ENCODE measurements at places on chromosomes 12 and 14.

DNA sequence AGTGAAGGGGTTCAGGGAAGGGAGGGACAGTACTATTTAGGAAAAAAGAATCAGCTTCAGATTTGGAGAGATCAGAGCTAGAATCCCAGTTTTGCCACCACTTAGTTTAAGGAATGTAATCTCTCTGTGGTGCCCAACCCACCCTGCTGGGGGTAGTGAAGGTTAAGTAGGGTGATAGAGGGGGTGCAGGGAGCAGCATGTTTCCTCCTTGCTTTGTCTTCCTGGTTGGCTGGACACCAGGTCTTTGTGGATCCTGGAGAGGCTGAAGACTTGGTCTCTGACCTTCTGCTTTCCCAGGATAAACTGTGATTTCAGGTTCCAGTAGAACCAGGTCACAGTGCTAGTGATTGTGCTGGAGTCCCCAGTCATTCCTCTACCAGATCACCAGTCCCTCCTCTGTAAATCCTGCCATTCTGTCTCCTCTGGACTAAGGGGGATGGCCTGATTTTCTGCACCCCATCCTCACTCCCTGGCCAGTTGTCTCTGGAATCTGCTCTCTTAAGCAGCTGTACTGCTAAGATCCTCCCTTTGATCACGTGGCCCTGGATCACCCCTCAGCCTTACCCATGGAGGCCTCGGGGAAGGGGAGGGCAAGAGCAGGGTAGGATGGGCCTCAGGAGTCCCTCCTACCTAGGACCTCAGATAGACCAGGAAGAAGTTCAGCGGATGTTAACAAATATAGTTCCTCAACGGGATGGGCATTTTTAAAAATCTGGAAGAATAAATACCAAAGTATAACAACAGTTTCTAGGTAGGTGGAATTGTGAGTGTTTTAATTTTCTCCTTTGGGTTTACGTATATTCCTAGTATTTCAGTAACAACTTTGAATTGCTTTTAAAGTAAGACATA, 3.1 kb downstream of the MAP3K12 start:
- DNase-seq = no peak

DNA sequence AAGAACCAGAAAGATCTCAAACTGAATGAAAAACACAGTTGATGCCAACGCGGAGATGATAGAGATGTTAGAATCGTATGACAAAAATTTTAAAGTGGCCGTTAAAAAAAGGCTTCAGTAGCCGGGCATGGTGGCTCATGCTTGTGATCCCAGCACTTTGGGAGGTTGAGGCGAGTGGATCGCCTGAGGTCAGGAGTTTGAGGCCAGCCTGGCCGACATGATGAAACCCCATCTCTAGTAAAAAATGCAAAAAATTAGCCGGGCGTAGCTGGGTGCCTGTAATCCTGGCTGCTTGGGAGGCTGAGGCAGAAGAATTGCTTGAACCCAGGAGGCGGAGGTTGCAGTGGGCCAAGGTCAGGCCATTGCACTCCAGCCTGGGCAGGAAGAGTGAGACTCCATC, 5.4 kb upstream of the ACVRL1 start:
- no peak for DNase-seq

DNA sequence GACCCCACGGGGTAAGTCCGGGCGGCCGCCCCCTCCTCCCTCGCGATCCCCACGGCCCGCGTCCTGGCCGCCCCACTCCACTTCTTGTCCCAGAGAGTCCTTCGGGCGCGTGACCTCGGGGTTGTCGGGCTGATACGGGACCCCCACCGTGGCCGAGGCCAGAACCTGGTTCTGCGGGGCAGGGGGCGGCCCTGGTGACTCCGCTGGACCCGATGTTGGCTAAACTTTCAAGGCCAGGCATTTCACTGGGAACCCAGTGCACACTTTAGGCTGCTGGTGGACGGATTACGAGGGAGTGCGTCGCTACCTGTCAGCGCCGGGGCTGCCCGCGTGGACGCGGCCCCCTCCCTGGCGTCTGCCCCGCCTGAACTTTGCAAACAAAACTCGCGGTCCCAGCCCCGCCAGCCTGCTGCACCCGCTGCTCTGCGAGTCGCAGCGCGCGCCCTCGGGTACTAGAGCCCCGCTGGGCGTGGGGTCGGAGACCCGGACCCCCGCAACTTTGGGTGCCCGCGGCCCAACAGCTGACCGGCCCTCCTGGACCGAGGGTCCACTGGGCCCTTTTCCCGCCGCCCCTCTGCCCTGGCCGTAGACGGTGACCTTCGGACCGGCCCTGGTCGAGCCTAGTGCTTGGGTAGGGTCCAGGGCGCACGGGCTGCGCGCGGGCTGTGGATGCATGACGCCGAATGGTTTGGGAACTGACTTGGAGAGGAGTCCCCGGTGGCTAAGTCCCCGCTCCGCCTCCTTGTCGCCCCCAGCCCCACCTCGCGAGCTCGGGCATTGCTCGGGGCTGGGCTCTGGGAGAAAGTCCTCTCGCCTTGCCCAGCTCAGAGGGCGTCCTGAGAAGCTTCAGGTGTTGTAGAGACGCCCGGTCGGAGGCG, 624 bp downstream of the RIN3 start:
- peak; percentile 51 for DNase-seq

- no peak for DNase-seq
Observed at GRCh38 chr14:89397569-89398230, 19.3 kb downstream of the FOXN3 start.

GRCh38 chr12:54019091-54019811, 9.0 kb upstream of the HOXC6 start:
- no peak for DNase-seq

GRCh38 chr14:93727039-93727740, 61.1 kb downstream of the PRIMA1 start:
- DNase-seq = no peak

GRCh38 chr14:66069830-66070541, 416.2 kb upstream of the CCDC196 start:
- DNase-seq = no peak

- no peak for DNase-seq
Observed at GRCh38 chr12:76697849-76698248, 66.1 kb upstream of the ZDHHC17 start.

DNA sequence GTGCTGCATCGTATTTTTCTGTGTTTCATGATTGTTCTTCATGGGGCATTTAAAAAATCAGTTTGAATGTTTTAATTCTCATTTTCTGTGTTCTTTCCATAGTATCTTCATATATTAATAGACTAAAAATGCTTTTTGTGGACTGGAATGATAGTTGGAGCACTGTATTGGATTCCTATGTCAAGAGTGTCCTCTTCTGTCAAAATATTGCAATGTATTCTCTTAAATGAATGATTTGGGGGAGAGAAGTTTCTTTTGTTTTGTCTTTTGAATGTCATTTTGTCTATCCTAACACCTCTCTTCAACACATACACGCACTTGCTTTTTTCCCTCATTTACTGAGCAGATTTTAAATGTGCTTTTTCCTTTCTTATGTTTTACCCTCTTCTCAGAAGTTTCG, 4.7 kb upstream of the EIF2S3B start:
- no peak for DNase-seq

- DNase-seq = no peak
Observed at GRCh38 chr12:24600551-24600950, 348.4 kb downstream of the BCAT1 start.

- no peak for DNase-seq
Observed at GRCh38 chr14:64704743-64705380, 638 bp downstream of the PLEKHG3 start.

GRCh38 chr12:38884666-38885065, 20.7 kb downstream of the CPNE8 start:
- no peak for DNase-seq

GRCh38 chr12:51200156-51200555, 17.7 kb downstream of the POU6F1 start:
- no peak for DNase-seq

- no peak for DNase-seq
Observed at GRCh38 chr12:115813256-115813655, 464.2 kb downstream of the MED13L start.

GRCh38 chr12:7666595-7666994, 887 bp upstream of the APOBEC1 start:
- no peak for DNase-seq

DNA sequence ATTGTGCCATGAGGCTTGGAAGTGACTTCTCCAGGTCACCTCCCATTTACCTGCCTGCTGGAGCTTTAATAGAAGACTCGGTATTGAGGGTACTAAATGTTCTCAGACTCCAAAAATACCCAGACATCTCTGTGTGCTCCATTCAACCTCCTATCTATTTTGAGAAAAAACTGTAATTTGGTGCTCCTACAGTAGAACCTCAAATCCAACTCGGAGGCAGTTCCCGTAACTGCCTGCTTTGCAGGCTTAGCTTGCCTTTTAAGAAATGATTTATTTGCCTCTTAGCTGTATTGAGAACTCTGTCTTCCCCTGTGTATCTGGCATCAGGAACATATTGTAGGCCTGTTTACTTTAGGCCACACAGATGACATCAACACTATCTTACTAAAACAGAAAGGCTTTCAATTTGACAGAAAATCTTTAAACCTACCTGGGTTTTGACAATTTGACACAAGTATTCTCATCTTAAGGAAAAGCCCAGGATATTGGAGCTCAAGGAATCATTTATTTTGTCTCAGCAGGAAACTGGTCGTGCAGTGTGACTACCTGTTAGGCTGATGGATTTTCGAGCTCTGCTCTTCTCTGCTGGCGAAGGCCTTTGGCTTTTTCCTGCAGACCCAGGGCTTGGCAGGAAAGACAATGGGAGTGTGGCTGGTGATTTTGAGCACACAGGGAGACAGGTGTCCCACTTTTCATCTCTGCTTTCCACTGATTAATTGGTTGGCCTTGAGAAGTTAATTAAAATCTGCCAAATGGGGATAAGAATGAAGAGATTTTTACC, 314.8 kb downstream of the SNAPC1 start:
- no peak for DNase-seq

- no peak for DNase-seq
Observed at GRCh38 chr12:26429070-26429691, 233.8 kb downstream of the SSPN start.

GRCh38 chr12:51323966-51324895, at the start of gene BIN2:
Gene BIN2, minus strand, starts transcription at chr12:51324174. Its CDS starts 72 bp downstream, at chr12:51324102.
- DNase-seq = peak; percentile 78

- no peak for DNase-seq
Observed at GRCh38 chr12:56165369-56165768, 7.2 kb downstream of the MYL6 start.

DNA sequence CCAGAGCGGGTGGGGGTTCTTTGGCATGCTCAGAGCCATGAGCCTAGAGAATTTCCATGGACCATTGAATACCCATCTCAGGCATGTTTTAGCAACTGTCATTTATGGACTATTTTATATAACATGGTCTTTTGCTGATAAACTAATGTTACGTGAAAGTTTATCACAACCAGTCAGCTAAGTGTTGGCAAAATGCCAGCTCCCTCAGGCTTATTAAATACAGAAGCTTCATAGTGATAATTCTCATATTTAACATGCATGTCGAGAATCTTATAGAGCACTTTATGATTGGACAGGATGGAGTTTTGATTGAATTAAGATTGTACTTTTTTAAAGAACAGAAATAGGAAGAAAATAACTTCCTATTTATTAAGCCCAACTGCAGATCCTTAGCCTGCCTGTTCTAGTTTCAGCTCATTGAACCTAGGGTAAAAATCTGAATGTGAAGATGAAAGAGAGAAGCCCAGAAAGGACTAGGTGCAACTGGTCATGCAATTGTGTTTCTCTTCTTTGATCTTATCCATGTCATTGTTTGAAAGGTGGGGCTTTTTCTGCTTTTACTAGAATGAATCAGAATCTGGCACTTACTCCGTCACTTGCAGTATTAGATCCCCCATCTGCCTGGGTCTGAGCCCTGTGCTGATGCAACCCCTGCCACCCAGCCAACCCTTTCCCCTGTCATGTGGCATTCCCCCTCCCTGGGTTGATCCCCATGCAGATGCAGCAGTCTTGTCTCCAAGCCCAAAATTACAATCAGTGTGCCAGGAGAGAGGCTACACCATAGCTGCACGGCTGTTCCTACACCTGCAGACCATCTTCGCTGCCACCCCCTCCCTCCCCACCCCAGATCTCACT, 134.6 kb upstream of the EVL start:
- no peak for DNase-seq

- no peak for DNase-seq
Observed at GRCh38 chr12:91276509-91276908, 93.9 kb upstream of the DCN start.

DNA sequence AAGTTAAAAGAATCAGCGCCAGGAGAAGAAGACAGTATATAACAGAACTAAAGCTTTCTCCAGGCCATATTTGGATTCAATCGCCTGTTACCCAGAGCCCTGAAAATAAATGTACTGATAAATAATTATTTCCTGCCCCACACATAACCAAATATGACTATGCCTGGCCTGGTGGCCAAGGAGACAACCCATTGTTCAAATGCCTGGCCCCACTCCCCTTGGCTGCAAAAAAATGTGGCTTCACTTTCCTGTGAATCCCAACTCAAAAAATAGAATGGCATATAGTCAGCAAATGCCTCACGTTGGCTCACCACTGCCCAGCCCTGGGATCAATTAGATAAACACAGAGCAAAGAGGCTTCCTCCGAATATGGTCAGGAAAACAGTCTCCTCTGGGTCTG, 472.1 kb downstream of the BCL11B start:
- DNase-seq = no peak

DNA sequence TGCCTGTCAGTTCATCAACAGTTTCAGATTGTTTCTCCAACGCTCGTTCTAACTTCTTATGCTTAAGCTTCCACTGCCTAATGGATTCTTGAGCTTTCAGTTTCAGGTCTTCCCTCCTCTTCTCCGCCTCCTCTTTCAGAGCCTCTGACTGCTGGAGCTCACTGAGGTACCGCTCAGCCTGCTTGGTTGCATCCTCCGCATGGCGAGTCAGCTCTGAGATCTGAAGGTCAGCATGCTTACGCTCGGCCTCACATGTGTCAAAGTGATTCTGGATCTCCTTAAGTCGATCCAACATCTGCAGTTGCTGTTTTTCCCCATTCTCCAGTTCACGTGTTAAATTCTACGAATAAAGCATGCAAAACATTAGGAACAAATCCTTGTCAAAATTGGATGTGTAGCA, 148.8 kb downstream of the CEP128 start:
- DNase-seq = no peak

DNA sequence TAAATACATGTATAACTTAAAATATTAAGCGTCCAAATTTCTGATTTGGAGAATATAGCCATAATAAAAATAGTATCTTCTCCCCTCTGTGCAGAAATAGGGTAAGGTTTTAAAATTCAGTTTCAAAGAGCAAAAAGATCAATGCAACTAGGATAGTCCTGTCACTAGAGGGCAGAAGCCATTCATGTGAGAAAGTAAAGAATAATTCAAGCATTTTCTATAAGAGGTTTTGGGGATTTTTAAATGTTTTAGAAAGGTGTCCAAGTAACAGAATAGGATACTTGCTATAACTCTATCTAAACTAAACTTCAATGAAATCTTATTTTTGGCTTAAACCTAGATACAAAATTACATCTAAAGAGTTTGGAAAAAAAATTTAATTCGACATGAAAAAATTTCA, 50.3 kb downstream of the ADAMTS20 start:
- no peak for DNase-seq

DNA sequence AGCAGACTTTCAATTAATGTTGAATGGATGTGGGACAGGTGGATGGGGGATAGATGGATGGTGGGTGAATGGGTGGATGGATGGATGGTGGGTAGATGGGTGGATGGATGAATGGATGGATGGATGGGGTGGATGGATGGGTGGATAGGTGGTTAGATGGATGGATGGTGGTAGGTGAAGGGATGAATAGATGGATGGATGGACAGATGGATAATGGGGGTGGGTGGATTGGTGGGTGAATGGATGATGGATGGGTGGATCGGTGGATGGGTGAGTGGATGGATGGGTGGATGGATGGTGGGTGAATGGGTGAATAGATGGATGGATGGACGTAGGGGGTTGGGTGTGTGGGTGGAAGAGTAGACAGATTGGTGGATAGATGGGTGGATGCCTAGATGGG, 14.0 kb upstream of the INF2 start:
- no peak for DNase-seq

GRCh38 chr14:58270628-58271027, 26.0 kb downstream of the PSMA3 start:
- DNase-seq = no peak
